ENCODE measurements at places on chromosomes 16 and 17.

DNA sequence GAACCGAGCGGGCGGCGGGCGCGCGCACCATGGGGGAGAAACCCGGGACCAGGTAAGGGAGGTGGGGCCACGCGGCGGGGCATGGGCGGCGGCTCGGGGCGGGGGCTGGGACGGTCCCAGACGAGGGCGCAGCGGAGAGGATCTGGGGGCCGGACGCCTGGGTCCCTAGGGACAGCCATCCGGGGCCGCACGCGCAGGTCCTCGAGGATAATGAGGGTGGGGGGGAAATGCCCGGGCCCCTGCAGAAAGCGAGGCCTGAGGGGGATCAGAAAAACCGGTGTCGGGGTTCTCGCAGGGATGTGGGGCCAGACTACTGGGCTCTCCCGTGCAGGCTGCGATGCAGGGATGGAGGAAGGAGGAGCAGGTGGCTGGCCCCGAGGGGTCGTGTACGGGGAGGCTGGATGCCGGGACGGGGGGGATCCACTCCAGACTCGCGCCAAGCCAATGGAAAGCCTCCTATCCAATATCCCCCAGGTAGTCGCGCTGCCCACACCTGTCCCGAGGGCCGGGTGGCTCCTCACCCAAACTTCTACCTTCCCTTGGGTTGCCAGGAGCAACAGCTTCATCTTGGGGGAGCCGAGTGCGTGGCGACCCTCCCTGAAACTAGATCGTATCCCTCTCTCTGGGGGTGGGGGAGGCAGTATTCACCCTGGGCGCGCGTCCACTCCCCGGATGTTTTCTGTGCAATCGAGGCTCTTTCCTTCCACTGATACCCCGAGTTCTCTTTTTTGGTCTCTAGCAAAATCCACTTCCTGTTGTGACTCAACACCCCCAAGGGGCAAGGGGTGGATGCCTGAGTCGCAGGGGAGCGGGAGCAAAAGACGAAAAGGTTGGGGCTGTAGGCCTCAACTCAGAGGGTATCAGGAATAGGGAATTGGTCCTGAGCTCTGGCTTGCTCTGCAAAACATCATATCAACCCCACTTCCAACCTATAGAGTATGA is 532 bp downstream of the ARRB2 start:
- DNase-seq: peak; percentile 49

DNA sequence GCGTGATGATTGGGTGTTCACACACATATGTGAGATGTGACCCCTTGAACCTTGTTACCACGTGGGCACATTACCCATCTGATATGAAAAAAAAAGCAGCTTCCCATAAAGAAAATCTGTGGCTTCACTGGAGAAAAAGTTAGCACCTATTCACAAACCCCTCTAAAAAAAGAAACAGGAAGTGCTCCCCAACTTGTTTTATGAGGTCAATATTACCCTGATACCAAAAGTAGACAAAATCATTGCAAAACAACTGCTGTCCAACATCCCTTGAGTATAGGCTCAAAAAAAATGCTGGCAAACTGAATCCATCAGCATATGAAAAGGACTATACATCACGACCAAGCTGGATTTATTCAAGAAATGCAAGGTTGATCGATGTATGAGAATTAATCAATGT is 99.7 kb upstream of the RBL2 start:
- DNase-seq: no peak

DNA sequence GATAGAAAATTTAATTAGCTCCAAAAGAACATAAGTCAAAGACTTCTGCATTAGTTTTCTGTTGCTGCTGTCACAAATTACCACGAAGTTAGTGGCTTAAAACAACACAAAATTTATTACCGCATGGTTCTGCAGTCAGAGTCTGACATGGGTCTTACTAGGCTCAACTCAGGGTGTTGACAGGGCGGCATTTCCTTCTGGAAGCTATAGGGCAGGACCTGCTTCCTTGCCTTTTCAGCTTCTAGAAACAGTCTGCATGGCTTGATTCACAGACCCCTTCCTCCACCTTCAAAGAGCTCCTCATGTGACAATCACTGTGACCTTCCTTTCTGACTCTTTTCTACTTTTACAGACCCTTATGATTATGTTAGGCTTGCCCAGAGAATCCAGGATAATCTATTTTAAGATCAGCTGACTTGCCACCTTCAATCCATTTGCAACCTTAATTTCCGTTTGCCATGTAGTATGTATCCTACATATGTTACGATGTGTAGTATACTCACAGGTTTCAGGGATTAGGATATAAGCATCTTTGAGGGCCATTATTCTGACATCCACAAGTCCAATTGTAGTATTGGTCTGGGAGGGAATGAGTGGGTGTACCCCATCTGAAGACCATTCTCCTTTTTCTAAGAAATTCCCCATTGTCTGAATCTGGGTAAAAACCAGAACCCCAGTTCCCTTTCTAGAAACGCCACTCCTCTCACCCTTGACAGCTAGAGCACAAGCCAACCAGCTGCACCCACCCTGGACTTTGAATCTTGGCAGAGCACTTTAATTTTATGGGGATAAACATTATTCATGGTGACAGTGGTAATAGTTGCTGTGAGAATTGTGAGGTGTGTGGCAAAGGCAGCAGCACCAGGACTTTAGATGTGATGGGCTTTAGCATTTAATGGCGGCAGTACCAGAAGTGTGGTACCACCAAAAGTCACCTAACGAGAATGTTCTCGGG is 265.5 kb downstream of the KCNJ2 start:
- no peak for DNase-seq

DNA sequence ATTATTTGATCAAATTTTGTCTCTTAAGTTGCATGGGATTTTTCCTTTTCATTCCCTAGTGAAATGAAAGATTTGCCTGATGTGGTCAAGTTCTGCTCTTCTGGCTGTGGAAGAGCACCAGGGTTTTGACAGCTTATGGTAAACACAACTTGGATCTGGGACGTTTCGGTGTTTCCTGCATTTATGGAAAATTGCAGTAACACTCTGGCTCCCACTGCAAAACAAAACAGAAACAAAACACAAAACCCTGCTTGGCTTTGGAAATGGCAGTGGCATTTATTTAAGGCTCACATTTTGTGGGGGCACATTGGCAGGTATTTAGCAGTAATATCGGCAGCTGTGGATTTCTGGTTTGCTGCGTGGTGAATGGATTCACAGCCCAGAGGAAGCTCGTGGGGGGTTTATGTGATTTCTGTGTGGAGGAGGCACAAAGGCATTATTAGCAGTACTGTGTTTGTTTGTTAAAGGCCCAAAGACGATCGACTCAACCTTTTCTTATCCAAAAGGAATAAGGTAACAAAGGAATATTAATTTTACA is 377.8 kb downstream of the SNX29 start:
- no peak for DNase-seq

- DNase-seq: no peak
Observed at GRCh38 chr17:58193641-58194255, 1.2 kb downstream of the EPX start.

DNA sequence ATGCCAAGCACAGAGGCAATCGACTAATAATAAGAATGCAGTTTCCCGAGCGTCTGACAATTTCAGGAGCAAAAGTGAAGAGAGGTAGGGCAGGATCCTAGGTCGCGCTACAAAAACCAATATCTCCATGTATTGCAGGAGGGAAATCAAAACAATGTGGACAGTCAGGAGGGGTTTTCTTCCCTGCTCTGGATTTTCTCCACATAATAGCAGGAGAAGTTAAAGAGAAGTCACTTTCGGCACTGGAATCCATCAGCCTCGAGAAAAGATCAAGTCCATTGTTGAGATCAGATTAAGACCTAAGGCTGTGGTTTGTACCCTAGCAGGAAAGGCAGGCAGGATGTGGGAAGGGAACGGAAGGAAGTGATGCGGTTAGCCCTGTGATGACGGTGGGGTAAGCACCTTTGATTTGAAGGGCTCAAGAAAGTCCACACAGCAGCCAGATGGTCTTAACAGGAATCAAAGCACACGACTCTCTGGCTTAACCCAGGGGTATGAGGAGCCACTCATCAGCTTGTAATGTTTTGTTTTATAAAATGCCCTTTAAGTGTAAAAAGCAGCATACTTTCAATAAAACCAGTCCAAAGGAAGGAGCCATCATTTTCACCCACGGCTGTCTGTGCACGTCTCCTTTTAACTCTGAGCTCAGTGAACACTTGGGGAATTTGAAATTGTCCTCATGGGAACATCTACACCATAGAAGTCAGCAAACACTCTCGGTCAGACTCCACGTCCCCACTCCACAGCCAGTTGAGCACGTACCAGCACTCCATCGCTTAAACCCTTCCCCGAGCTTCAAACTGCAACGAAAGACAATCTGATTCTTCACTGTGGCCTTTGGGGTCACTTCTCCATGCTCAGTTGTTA is 15.8 kb upstream of the AKTIP start:
- DNase-seq: peak; percentile 72

DNA sequence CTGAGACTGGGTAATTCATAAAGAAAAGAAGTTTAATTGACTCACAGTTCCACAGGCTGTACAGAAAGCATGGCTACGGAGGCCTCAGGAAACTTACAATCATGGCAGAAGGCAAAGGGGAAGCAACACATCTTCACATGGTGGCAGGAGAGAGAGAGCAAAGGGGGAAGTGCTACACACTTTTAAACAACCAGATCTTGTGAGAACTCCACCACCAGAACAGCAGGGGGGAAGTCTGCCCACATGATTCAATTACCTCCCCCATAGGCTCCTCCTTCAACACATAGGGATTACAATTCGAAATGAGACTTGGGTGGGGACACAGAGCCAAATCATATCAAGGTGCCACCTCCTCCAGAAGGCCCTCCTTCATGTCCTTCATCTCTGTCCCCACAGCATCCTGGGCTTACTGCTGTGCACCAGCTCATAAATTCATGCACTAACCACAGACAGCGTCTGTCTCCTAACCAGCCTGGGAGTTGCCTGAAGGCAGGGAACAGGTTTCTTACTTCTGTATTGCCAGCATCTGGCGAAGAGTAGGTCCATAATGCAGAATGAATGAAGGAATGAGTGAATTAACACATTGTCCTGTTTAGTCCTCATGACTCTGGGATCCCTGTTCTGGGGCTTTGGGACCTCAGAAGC is 74.4 kb downstream of the WSB1 start:
- peak; percentile 49 for DNase-seq

DNA sequence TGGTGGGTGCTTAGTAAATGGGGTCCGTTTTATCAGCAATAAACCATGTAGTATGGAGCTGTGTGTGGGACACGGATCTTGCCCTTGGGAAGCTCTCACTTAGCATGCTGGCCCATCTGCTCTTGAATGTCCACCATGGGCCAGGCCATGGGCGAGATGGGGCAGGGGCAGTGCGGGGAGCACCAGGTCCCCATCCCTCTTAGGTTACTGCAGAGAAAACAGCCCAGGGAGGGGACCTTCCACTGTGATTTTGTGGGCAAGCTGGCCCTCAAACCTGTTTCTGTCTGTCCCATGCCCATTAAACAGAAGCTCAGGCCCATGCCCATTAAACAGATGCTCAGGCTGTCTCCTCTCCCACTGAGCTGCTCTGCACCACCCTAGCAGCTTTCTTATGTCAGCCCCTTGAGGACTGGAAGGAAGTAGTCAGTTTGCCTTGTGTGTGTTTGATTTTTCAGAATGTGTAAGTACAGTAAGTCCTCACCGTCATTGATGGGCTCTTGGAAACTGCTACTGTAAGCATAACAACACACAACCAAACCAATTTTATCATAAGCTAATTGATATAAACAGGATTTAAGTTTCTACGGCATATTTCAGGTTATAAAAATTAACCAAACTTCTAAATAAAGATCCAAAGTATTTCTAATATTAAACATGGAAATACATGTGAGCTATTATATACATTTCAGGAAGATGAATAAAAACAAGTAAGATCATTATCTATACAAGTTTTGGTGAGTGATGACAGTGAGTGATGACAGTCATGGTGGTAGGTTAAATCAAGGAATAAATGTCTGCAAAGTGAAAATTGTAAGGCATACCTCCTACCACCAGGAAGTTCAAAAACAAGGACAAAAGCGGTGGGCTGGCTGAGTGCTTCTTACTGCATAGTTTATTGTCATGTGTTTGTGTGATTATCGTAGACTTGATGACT is 11.5 kb downstream of the MPRIP start:
- DNase-seq: no peak

- DNase-seq: no peak
Observed at GRCh38 chr17:15657868-15658267, 26.2 kb downstream of the TRIM16 start.

DNA sequence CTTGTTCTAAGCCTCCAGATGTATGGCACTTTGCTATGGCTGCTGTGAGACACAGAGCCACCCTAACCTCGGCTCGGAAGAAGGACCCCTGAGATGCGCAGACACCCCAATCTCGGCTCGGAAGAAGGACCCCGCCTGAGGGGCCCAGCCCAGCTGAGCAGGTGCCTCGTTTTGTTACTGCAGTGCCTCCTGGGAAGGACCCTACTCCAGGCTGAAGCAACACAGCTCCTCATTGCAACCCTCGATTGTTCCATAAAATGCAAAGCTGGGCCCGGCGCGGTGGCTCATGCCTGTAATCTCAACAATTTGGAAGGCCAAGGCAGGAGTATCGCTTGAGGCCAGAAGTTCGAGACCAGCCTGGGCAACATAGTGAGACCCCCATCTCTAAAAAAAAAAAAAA is 61.3 kb downstream of the C16orf95 start:
- no peak for DNase-seq

- DNase-seq: peak; percentile 98
Observed at GRCh38 chr17:2041561-2042389, at the start of gene OVCA2. Gene OVCA2, plus strand, starts transcription at chr17:2042022. Its CDS starts 26 bp downstream, at chr17:2042048.

- DNase-seq: no peak
Observed at GRCh38 chr16:60755907-60756306, 1280.3 kb downstream of the CDH8 start.

GRCh38 chr17:34727601-34728000 is 148.2 kb downstream of the TMEM132E start:
- no peak for DNase-seq

GRCh38 chr17:43578699-43579565 is 32.8 kb upstream of the ETV4 start:
- DNase-seq: no peak

DNA sequence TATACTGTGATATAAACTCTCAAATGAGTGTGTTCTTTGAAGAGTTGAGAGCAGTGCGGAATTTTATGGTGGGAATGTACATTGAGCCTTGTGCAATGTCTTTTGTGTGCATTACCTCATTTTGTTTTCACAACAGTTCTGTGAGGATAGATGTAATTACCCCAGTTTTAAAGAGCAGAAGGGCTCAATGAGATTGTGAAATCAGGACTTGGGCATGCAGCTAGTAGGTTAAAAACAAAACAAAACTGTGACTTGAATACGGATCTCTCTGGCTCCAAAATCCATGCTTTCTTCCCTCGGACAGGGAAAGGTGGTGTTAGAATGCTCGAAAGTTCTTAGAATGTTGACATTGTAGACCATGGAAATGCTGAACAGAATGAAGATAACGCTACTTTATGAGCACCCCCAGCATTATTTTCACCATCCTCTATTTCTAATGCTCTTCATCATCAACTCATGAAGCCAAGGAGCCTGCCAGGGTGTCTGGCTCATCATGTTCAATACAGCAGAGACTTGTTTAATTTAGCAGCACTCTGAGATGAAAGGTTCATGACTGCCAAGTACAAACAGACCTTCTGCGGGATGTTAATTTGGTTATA is 17.1 kb downstream of the MRTFB start:
- no peak for DNase-seq

Measured in hematopoietic multipotent progenitor cell treated with erythropoietin and hydrocortisone succinate and interleukin-3 and kit ligand, for 6 days (in vitro differentiated cells).